Lower lobe of right lung (tissue), 2 donors: ENCODE measurements at places on chromosomes 6 and 20. TPM values are rescaled to one million over a fixed set of nuclear protein-coding genes. Genes with fewer than 3 reads are reported as not detected.

Gene RSPH9
- 2.6 TPM for total RNA-seq

Gene CGA
- total RNA-seq = not detected

Gene FABP7
- not detected for total RNA-seq

Gene UST
- 11.8 TPM for total RNA-seq

Gene ACOT8
- total RNA-seq = 25.6 TPM

GRCh38 chr20:56945057-56945456 is 316.0 kb downstream of the TFAP2C start:
- H3K4me3 ChIP-seq = no peak overlapping the region
- no peaks in the 10 kb centered on the region for H3K27me3 ChIP-seq
- H3K4me1 ChIP-seq = no peaks in the 10 kb centered on the region
- no peak overlapping the region for H3K27ac ChIP-seq

DNA sequence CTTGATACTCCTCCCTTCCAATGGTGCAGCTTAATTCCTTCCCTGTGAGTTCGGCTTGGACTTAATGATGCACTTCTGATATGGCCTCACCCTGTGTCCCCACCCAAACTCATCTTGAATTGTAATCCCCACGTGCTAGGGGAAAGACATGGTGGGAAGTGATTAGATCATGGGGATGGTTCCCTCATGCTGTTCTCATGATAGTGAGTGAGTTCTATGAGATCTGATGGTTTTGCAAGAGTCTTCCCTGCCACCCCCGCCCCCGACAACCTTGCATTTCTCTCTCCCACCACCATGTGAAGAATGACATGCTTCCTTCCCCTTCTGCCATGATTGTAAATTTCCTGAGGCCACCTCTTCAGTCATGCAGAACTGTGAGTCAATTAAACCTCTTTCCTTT is 50.3 kb upstream of the HLA-G start:
- H3K27me3 ChIP-seq = no peaks in the 10 kb centered on the region
- DNase-seq = no peak
- H3K4me1 ChIP-seq = no peaks in the 10 kb centered on the region
- no peak overlapping the region for H3K4me3 ChIP-seq

- no peaks in the 10 kb centered on the region for H3K36me3 ChIP-seq
- no peak for DNase-seq
- no peak overlapping the region for H3K4me3 ChIP-seq
- H3K27ac ChIP-seq = no peak overlapping the region
- no peaks in the 10 kb centered on the region for H3K27me3 ChIP-seq
- H3K4me1 ChIP-seq = no peaks in the 10 kb centered on the region
Observed at GRCh38 chr6:1496836-1497760, 107.7 kb downstream of the FOXF2 start.
